Stimulated activated CD4-positive, alpha-beta T cell treated with anti-CD3 and anti-CD28 coated beads, Interleukin-12 subunit alpha, Interleukin-12 subunit beta, amount 100 ng/mL, for 24 hours (primary cell): ENCODE measurements at places on chromosomes 7 and 10.

- no peak for DNase-seq
Observed at GRCh38 chr10:34681933-34682332, 133.2 kb downstream of the PARD3 start.

DNA sequence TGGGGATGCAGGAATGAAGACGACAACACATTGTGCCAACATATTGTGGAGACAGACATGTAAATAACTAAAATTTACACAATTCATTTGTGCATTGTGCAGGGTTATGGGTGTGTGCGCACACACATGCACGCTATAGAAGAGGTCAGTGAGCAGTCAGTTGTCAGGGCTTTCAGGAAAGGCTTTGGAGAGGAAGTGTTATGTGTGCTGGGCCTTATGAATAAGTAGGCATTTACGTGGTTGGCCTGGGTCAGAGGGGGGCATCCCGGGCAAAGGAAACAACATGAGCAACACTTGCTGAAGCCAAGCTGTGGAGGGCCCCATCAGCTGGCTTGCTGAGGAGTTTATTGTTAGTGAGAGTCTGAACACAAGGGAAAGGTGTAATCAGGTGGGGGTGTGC, 4.1 kb downstream of the PRXL2A start:
- no peak for DNase-seq

- peak; percentile 94 for DNase-seq
Observed at GRCh38 chr7:74173866-74174605, at the start of gene EIF4H. TSS of gene EIF4H (plus strand) at chr7:74174356. CDS start at chr7:74174384, 28 bp downstream.

DNA sequence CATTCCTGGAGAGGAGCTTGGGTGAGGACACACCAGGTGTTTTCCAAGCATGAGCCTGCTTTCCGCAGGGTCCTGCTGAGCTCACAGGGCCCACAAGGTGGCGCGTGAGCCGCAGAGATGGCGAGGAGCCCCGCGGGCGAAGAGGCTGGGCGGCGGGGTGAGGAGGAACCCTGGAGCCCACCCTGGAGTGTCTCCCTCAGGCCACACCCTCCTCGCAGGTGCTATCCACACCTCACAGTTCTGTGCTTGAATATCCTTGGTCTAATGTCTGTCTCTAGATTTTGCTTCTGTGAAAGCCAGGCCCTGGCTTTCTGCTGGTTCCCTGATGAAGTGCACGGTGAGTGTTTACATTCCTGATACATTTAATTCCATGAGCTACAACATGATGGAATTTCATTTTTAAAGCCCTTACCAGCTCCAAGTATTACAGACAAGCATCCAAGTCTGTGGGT, 433.6 kb downstream of the ACTR3B start:
- DNase-seq, result no peak

DNA sequence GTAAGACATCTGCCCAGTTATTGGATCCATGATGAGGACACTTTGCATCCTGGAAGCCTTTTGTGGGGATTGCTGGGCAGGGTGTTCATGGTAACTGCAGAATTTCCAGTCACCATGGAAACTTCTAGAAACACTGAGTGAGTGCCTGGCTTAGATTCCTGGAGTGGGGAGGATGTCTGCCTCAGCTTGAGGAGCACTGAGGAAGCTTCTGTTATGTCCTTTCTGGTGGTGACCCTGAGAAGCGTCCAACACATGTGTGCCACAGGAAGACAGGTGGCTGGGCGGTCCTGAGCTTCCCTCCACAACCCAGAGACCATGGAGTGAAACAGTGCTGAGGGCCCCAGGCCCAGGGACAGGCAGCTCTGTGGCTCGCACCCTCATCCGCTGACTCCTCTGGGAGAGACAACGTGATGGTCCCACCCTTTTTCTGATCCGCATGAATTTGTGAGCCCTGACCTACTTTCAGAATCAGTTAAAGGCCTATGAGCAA, 191.8 kb upstream of the CXCL12 start:
- DNase-seq, result no peak

GRCh38 chr10:59366290-59366689, 3.9 kb upstream of the FAM13C start:
- DNase-seq, result no peak

GRCh38 chr10:96493871-96494525, 19.7 kb downstream of the TLL2 start:
- no peak for DNase-seq

GRCh38 chr10:131311661-131312477, at the start of gene TCERG1L:
TSS of gene TCERG1L (minus strand) at chr10:131311721. CDS start at chr10:131311635, 86 bp downstream.
- DNase-seq, result no peak

- DNase-seq, result no peak
Observed at GRCh38 chr10:124416733-124417132, 2.0 kb downstream of the OAT start.

GRCh38 chr7:98968621-98969020, 90.3 kb downstream of the TRRAP start:
- DNase-seq, result no peak
